ENCODE measurements at places on chromosomes 1 and 21.

GRCh38 chr1:228303596-228303995 is 95.8 kb downstream of the OBSCN start:
- no peak for DNase-seq

GRCh38 chr1:42137766-42138165 is 15.4 kb upstream of the GUCA2B start:
- DNase-seq = no peak

DNA sequence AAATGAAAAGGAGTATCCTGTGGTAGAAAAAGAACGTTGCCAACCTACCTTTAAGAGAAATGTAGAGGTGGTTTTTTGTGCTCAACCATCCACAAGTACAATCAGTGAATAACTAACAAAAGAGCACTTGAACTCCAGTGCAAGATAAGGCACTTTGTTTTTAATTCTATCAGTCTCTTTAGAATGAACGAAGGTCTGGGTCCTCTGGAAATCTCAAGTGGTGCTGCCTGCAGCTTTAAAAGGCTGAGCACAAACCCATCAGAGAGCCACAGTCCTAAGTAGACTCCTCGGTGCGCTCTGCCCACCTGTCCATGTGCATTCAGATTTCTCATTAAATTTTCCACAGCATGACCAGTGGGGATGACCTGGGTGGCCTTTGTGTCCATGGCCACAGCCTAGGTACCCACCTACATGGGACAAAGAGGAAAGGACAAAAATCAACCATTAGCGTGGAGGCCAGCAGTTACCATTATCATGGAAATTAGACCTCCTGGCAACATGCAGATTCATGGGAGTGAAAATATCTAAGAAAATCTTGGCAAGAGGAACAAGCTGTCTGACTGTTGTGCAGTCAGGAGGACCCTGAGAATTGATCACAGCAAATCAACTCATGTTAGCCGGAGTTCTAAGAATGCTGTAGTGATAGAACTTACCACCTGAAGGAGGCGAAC is 9.4 kb downstream of the TRIM45 start:
- DNase-seq = no peak

DNA sequence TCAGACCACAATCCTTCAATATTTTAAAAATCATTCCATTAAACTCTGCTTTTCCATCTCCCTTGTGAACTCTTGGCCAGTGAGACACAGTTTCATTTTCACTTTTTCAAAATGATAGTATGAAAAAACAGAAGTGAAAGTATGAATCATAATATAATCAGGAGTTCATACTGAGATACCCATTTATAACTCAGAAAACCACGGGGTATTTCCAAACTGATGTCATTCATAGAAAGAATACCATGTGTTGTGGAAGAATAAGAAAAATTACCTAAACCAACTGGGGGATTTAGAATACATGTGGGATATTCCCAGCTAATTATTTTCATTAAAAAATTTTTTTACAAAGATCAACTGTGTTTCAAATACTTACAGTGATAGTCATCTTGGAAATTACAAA is 149.9 kb downstream of the MRPL39 start:
- no peak for DNase-seq

- no peak for DNase-seq
Measured at GRCh38 chr1:53196017-53196484, 573 bp upstream of the CPT2 start.

GRCh38 chr1:159915571-159916241 is 9.6 kb downstream of the TAGLN2 start:
- no peak for DNase-seq

DNA sequence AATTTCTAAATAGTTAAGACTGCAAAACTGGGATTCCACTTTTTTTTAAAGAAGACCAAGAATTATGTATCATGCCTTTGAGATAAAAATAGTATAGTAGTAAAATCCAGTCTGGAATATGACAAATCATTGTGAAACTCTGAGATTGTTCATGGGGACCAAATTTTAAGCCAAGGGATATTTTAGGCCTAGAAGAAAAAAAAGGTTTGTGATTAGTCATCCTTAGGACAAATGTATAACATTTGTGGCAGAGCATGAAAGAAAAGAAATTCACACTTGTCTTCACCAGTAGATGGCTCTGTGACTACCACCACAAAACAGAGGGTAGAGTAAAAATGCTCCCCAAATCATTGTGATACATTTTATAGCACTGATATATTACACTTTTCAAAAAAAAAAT is 226.1 kb downstream of the KCTD3 start:
- no peak for DNase-seq

Data from DND-41 (cell line).